Brain pericyte (primary cell): ENCODE measurements at places on chromosomes 1 and 21.

DNA sequence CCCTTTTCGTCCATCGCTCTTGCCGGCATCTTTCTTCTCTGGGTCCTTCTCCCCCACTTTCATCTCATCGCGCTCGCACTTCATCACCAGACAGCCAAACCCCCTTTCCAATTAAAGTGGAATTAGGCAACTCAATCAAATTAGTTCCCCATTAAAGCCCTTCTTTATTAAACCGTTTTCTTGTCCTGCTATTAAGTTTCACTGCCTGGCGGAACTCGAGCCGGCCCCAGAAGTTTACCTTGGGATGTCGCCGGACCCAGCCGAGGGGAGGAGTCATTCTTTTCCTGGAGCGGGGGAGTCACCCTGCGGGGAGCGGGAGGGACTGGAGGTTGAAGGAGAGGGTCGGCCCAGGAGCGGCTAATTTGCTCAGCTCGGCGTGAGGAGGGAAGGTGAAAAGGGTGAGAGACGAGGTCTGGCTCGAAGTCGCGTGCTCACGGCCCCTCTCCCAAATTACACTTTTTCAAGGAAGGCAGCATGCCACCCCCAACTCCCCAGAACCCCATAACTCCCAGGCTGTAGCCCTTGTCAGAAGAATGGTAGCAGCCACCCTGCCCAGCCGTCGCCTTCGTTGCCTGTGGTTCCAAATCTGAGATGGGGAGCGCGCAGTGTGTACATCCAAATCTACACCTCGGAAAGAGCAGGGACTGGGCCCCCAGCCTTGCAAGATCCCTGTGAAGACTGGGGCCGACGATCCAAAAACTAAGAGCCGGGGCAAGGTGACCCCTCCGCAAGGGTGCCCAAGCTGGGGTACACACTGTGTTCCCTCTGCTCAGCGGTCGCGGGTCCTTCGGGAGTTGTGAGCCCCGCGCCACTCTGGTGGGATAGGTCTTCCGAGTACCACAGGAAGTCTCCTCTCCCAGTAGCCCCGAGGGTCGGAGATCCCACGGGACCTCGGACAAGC is 6.4 kb downstream of the DMRTA2 start:
- DNase-seq = no peak

DNA sequence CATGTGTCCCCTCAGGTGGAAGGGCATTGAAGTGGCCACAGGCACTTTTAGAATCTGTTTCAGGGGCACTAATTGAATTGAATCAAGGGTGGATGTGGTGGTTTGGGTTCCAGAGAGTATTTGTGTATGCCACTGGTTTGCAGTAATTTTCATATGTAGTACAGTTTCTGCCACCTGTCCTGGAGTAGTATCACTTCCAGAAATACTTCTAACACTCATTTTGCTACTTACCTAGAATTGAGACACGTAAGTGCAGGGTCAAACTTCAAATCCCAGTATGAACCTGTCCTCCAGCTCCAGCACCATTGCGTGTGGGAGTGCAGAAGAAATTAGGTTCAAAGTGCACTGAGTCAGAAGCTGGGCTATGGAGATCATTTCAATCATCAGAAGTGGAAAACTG is 26.8 kb downstream of the RSPH1 start:
- DNase-seq = no peak

DNA sequence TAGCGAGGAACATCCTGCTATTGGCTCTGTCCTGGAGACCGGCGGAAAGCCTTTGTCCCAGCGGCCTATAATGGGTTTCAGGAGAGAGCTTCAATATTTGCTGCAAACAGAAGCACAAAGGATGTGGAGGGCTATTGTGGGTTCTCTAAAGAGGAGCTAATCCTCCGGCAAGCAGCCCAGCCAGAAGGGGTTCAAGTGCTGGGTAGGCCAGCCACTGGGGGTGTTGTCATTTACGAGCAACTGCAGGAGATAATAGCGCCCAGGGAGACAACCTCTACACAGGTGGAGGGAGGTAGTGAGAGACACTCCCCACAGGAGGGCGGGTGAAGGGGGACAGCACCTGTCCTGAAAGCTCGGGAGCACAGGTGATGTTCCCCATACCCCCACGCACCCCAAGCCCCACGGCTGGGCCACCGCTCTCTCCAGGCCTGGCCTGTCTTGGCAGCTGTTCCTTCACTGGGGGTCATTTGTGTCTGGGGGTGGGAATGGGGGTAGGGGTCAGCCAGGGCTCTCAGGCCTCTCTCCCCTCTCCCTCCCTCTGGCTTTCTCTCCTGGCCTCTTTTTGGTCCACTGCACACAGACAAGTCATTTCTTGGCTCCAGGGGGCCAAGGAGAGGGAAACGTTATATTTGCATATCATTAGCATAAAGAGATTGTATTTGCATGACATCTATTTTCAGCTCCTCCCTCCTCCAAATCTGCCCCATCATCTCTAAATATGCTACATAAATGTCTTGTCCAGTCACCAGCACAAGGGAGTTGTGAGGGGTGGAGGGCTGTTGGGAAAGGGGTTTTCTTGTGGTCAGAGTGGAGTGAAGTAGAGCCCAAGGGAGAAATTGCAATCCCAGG is 22.0 kb upstream of the SLC26A9 start:
- DNase-seq = no peak

GRCh38 chr1:184143449-184143848 is 91.9 kb downstream of the TSEN15 start:
- DNase-seq = peak; percentile 26

DNA sequence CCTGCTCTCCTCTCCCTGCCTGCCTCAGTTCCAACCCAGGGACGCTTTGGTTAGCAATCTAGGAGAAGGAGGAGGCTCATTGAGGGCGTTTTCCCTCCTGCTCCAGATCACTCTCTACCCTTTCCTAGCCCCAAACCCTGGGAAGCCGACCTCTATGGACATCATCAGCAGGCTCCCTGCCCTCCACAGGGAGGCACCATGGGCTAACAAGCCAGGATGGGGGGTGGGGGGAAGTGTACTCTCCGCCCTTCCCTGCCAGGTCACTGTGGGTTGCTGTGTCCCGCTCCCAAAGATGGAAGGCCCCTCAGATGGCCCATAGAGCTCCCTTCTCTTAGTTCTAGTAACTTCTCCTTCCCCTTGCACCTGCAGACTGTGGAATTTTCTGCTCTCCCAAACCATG is 35.7 kb downstream of the KCND3 start:
- DNase-seq = no peak

GRCh38 chr1:53398091-53398490 is 61.1 kb upstream of the DMRTB1 start:
- no peak for DNase-seq

DNA sequence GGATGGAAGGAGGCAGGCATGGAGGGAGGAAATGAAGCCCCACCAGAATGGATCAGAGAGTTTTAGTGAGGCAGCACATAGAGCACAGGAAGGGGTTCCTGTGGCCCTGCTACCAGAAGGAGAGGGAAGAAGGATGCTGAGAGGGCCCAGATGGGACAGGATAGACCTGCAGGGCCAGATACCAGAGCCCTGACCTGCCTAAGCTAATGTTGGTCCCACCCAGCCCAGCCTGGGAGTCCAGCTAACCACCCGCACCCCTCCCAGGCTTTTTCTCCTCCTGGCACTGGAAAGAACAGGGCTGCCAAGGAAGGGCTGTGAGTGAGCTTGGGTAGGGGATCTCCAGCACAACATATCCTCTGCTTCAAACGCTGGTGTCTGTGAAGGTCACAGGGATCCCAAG is 6.9 kb downstream of the NECTIN4 start:
- DNase-seq = no peak

GRCh38 chr1:22553104-22553880 is 10.0 kb upstream of the EPHA8 start:
- no peak for DNase-seq

- no peak for DNase-seq
These were observed 40.2 kb downstream of the SUSD4 start for GRCh38 chr1:223323491-223324484.

DNA sequence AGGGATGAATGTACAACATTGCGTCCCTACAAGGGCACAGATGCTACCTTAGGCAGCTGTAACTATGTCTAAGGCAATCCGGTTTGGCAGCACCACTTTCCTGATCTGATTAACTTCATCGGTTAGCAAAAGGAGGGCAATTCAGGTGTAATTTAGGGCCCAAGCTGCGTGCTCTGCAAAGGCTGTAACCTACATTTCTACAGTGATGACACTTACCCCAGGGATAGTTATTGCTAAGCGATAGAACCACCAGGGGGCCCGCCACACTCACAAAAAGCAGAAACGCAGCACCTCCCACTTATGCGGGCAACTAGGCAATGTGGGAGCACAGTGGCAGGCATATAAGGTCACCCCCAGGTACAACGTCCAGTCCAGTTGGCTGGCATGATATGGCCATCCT is 113.5 kb downstream of the GDAP2 start:
- DNase-seq = no peak
